ENCODE measurements at places on chromosomes 2 and 18.
A peak's percentile ranks its signal among the peaks of the same experiment; 100 is the strongest.

GRCh38 chr2:197383825-197384224, 51.0 kb downstream of the SF3B1 start:
- DNase-seq: no peak

GRCh38 chr2:135832891-135833290, 4.1 kb downstream of the LCT start:
- DNase-seq: no peak

DNA sequence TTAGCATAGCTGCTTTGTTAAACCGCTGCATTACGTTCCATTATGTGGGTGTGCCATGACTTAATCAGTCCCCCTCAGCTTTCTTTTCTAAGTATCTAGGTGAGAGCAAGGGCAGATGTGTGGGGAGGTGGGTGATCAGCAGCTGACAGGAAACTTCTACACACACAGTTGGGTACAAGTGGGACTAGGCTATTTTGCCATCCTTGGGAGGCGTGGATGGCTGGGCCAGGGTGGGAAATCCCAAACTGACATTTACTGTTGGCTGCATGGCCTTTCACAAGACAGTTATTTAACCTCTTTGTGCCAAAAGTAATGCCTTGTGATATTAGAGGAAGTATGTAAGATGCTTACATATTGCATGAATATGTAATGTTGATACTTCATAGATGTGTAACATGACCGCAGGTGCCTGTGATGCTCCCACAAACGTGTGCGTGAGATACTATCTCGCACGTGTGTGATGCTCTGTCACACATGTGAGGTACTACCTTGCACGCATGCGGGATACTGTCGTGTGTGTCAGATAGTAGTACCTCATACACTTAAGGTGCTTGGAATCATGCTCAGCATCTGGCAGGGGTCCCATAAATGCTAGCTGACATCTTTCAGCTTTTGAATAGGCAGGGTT, 314.5 kb downstream of the PRKCE start:
- DNase-seq: no peak

DNA sequence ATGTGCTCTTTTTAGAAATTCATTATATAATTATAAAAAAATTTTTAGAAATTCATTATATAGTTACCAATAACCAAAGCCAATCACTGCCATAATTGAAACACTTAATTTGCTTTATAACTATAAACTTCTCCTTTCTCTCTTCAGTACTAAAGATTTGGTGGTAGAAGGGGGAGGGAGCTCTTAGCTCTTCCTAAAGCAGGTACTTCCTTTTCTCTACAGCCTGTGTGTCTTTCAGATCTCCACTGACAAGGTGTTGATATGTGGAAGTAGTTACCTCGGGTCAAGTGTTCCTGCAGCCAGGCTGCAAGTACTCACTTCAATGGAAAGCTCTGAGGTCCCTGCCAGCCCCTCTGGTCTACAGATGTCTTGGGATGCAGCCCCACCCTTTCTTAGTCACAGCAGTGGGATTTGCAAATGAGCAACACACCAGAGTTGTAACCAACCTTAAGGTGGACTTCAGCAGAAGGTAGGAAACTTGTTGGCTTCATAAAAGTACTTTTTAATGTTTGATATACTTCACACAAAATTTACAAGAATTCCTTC, 690.0 kb downstream of the ARHGAP15 start:
- no peak for DNase-seq

DNA sequence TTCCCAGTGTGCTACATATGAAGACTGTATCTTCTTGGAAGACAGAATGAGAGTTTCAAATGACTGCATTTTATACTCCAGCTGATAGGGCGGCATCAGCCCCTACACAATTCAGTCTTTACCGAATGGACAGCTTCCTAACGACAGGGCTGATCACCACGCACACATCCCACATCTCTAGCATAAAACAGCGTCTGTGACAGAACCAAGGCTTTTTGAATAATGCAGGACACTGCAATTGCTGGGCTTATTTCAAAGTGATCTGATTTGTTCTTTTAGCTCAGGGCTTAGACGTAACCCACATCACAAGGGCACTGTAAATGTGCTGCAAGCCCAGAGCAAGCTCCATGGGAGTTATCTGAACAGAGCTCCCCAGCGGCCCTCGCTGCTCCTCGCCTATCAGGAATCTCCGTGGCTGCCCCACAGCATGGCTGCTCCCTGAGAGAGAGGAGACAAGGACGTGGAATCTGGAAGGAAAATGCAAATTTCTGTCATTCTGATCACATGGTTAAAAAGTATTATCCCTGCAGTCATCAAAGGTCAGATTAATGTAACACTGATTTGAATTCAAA, 158.5 kb upstream of the ALKAL2 start:
- no peak for DNase-seq

DNA sequence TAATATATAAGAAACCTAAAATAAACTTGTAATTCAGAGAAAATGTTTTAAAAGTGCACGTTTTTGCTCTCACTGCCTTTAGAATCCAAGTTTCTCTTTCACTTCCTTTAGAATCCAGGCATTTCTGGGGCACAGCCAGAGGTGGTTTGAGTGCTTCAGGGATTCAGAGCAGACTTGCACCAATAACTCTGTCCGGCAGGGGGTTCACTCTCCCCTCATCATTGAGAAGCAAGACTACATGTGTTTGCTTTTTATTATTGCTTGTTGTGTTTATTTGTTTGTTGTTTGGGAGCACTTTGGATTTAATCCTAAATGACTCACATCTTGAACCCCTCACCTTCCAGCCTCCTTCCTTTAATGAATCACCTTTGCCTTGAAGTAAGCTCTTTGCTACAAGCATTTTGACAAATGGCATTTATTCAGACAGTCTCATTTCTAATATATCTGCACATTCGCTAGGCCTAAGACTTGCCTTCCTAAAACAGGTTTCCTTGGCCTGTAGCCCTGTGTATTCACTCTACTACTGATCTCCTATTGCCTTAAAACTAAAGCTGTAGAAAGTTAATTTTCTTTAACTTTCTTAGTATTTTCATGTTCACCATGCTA, 233.5 kb upstream of the ATP5MC3 start:
- DNase-seq: peak; percentile 74

- no peak for DNase-seq
These were observed 4.2 kb downstream of the NAPG start for GRCh38 chr18:10530002-10530401.

DNA sequence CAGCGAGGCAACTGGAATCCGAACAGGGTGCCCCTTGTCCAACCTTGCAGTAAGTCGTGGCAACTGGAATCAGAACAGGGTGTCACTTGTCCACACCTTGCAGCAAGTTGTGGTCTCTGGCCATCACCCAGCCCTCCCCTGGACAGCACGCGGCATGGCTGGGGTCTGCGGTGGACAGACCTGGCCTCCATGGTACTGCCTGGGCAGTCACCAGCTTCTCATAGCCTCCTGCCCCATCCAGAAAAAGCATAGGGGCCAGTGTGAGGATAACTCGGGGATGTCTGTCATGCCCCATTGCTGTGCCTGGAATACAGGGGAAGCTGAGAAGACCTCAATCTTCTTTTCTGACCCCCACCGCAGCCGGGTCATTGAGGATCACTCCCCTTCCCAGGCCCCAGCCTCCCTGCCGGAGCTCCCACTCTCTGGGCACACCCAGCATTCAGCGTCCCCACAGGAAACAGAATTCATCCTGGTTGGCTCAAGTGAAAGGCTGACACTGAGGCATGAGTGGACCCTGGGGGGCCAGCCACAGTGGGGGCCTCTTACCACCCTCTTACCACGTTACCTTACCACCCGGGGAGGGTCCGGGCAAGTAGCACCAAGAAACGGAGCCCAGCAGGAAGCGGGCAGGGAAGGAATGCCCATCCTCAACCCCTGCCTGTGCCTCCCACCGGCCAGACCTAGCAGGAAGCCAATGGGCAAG, 68.0 kb upstream of the RAB6C start:
- DNase-seq: peak; percentile 53

DNA sequence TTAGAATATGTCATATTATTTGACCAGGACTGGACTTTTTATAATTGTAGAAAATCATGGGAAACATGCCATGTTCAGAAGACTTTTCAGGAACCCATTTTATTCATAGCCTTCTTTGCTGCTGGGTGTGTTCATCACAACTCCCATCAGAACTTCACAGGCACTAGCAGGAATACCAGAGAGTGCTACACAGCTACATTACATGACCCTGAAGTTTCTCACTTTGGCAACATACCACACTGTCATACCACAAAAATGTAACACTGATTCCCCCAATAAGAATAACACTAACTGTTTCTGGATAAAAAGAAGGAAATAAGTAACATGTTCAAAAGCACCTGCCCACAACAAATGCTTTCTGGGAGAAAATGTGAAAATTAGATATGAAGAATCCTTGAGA, 405.4 kb downstream of the CDH2 start:
- no peak for DNase-seq
